ENCODE measurements at places on chromosomes 1 and 21.

- DNase-seq, result no peak
These were observed 115.2 kb downstream of the KIAA0319L start for GRCh38 chr1:35441926-35442579.

DNA sequence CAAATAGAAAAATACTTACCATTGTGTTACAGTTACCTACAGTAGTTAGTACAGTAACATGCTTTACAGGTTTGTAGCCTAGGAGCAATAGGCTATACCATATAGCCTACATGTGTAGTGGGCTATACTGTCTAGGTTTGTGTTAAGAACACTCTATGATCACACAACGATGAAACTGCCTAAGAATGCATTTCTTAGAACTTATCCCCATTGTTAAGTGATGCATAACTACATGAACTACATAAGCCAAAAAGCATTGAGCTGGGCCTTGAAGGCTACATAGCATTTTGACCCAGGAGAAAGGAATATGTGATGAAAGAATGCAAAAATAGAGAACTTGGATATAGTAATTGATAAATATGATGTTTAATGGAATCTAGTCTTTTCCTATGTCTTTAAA is 46.4 kb upstream of the JUN start:
- no peak for DNase-seq

GRCh38 chr1:25622531-25622930 is 5.9 kb downstream of the MAN1C1 start:
- no peak for DNase-seq

DNA sequence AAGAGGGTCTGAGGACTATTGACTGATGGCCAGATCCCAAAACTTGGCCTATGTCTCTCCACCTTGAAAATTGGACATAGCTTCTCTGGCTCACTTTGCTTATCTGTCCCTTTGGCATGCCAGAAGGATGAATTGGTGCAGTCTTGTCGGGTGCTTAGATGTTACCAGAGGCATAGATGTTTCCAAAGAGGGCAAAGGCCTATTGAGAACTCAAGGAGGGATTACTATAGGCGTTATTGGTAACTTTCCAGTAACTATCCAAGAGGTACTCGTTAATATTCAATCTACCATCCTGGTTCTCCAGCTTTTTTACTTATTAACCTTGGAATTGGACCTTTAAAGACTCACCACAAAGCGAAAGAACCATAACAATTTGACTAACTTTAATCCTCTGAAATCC is 368.3 kb upstream of the ESRRG start:
- no peak for DNase-seq

- no peak for DNase-seq
These were observed 3.2 kb upstream of the C1orf162 start for GRCh38 chr1:111470596-111470995.

DNA sequence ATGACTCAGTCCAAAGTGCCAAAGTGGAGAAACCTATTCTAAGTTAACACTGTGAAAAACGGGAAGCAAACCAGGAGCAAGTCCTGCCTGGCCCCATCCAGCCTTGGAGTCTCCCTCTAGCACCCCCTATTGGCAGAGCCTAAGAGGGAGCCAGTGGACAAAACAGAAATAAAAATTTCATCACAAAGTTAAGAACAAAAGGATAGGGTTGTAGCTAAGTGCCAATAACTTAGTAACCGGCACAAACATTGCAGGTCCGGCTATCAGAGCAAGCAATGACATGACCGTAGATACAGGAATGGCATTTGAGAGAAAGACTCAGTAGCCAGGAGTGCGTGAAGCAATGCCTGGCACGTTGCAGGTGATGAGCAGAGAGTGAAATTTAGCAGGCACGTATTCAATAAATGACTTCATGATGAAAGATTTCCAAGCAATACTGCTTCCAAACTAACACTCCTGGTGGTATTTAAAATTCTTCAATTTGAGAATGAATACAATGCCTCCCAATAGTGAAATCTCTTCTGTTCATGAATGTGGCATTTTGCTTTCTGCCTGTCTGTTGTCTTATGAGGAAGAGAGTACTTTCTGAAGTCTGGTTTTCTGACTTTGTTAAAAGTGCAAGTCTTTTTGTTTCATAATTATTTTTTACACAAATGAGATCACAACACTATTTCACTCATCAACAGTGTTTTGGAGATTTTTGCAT is 391.0 kb downstream of the OMA1 start:
- DNase-seq, result no peak

- DNase-seq, result no peak
These were observed 215.9 kb upstream of the L1TD1 start for GRCh38 chr1:61978796-61979195.

DNA sequence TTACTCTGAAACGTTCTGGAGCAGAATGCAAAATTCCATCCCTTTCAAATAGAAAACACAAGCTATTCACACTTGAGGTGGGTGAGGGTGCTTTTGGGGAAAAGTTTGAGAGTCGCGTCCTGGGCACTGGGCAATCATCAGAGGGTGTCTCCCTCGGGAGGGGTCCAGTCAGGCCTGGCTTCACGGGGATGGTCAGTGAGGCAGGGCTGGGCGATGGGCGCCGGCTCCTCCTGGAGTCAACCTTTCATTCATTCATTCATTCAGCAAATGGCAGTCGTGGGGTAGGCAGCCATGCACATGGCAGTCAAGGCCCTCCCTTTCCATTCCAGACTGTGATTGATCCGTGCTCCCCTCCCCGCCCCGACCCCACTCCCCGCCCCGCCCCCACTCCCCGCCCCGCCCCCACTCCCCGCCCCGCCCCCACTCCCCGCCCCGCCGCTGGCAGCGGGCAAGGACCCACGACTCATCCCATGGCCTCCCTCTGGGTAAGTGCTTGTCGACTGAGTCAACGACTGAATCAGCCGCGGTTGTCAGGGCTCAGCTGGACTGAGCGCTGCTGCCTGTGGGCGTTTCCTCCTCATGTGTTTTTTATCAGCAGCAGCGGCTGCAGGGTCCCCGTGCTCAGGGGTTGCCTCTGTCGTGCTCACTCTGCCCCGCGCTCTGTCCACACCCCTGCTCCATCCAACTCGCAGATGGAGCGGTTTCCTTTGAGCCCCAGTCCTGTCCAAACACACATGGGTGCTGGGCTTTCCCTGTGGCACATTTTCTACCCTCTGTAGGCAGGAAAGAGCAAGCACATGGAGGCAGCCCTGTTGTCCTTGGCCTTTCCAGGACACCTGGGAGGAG is 12.5 kb upstream of the SPSB1 start:
- peak; percentile 27 for DNase-seq

DNA sequence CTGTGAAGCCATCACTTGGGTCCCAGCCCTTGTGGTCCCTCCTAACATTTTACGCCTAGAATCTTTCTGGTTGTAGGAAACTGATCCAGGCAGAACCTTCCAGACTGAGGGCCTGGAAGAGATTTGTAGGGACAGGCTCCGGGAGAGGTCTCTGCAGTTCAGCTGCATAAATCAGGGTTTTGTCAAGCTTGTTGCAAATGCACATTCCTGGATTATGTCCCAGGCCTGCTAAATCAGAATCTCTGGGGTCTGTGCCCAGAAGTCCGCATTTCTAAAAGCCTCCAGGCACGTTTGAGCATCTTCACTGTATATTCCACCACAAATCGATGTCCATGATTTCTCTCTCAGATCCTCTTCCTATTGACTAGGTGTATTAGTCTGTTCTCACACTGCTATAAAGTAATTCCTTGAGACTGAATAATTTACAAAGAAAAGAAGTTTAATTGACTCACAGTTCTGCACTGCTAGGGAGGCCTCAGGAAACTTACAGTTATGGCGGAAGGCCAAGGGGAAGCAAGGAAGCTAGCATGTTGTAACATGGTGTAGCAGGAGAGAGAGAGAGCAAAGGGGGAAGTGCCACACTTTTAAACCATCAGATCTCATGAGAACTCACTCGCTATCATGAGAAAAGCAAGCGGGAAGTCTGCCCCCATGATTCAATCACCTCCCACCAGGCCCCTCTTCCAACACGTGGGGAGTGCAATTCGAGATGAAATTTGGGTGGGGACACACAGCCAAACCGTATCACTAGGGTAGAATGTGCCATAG is 1.2 kb upstream of the FHAD1 start:
- no peak for DNase-seq

DNA sequence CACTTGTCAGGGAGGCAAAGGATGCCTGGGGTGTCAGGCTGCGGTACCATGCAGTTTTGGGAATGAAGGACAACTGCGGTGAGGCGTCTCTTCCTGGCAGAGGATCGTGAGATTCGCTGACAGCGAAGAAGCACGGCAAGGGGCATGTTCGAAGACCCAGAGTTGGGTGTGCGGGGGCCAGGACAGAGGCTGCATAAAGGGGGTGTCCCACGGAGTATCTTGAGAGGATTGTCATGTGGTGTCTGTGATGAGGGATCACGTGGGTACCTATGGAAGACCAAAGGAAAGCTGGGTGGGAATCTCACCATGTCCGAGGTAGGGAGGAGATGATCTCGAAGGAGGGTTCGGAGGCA is 372 bp downstream of the SLC25A44 start:
- no peak for DNase-seq

DNA sequence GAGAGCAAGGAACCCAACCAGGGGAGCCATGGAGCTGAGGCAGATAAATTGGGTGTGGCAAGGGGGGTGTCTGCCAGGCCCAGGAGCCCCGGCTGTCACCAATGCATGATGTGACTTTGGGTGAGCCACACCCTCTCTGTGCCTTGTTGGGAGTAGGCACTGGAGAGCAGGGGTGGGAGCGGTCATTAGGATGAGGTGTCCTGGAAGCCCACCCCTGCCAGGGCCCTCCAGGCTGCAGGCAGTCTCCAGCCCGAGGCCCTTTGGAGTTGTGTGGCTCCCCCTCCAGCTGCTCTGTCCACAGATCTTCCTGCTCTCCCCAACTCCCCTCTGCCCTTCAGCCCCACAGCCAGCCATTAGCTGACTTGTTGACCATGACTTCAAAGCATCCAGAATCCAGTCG is 11.4 kb downstream of the MX2 start:
- DNase-seq, result no peak

- DNase-seq, result peak; percentile 31
These were observed 105.2 kb downstream of the MRPL39 start for GRCh38 chr21:25501996-25502665.

DNA sequence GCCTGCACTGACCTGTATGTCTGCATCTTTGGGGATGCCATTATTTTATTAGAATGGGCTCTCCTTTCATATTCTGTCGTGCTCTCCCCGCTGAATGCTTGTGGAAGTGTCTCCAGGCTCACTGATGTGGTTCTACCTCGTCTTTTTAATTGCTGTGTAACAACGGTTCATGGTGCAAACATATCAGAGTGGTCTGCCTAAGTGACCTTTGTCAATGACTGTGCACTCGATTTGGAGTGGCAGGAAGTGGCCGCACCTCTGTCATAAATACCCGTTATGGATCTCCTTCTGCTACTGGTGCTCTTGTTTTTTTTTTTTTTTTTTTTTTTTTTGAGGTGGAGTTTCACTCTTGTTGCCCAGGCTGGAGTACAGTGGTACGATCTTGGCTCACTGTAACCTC is 38.3 kb downstream of the SPSB1 start:
- no peak for DNase-seq

- no peak for DNase-seq
These were observed 27.6 kb downstream of the PMVK start for GRCh38 chr1:154908937-154909336.

DNA sequence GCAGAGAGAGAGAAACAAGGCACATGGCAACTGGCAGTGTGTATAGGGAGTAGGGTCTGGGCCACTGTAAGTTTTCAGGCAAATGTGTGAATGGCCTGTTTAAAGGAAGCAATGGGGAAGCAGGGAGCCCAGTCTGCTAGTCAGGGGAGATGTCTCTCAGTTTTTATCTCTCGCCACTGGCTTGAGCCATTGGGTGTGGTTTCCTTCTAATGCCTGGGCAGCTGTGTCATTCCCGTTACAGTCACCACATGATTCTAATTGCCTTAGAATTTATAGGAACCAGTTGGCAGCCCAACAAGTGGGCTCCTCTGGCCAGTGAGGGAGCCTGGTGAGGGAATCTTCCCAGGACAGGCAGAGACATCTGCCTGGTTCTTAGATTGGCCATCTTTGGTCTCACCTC is 182.4 kb downstream of the DISC1 start:
- no peak for DNase-seq

DNA sequence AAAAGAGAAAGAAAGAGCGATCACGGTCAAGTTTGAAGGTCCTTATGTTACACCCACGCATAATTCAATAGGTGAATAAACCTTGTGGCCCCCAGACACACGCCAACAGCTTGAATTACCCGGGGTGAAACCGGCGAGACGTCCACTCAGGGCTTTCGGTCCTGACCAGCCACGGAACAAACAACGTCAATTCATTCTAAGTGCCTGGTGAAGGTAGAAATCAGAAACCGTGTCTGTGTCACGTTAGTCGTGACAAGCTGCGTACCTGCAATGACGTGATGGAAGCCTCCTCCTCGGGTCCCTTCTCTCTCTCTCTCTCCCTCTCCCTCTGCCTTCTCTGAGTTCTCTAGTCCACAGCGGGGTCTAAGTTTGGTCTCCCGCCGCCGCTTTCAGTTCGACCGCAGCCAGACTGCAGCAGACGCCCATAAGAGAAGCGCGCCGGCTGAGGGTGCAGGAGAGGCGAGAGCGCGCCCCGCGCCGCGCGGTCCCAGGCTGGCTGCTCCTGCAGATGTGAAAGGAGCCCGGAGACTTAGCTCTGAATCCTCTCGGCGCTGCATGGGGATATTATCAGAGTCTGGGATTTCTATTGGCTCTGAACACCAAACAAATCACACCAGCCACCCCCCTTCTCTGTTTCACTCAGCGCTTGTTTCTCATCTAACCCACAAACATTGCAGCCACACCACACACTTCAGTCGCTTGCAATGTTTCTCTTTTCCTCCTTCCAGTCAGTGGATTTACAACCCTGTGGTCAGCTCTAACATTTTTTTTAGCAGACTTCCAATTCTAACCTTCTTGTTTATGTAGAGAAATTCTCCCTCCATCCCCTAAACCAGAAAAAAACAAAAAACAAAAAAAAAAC is at the start of gene GREM2:
TSS of gene GREM2 (minus strand) at position 537 of the 862 bp plus-strand sequence. CDS start 118,680 bp downstream, outside the sequence.
- DNase-seq, result peak; percentile 3

Measured in activated CD8-positive, alpha-beta memory T cell treated with anti-CD3 and anti-CD28 coated beads for 4 hours (primary cell).